Omental fat pad (tissue), 4 donors: ENCODE measurements at places on chromosomes 7 and 10. TPM values are rescaled to one million over a fixed set of nuclear protein-coding genes. Genes with fewer than 3 reads are reported as not detected.

Gene CNPY1
- not detected for total RNA-seq

DNA sequence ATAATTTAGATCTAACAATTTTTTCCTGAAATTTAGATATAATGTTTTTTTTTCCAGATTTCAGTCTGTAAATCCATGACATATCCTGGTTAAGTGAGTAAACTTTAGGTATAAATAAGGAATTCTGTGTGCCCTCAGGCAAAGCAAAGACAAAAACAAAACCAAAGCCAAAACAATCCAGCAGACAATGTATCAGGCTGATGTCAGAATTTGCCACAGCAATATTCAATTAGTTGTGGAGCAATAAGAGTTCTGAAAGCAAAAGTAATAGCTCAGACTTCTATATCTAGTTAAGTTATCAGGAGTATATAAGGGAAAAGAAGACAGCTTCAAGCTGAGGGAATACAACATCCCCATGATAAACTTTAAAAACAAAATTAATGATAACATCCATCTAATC, 82.0 kb downstream of the MKX start:
- DNase-seq: no peak

- no peak for DNase-seq
Observed at GRCh38 chr7:140773104-140773503, 76.6 kb downstream of the NDUFB2 start.

GRCh38 chr7:155228459-155228845, 69.2 kb upstream of the INSIG1 start:
- DNase-seq: no peak

DNA sequence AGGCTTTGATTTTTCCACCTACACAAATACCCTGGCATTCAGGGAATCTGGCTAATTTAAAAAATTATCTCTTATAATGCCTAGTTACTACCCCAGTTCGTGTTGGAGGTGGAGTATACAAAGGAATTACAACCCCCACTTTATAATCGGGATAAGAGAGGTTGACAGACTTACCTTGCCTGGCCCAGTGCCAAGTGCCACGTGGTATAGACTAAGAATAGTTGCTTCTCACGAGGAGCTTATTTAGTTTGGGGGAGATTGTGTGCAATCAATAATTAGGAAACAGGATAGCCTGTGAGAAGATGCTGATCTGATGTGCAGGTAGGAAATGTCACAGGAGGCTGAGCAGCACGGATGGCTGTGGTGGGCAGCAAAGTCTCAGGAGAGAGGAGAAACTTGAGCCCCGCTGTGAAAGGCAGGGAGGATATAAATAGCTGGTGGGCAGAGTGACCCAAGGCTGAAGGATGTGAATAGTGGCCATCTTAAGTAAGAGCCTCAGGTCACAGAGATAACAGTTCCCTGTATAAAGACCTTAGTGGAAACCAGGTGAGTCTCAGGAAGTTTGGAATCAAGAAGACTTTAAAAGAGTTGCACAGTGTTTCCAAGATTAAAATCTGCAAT, 11.3 kb upstream of the ATXN7L1 start:
- peak; percentile 27 for DNase-seq

Gene VENTX
- total RNA-seq: 3.8 TPM

Gene XPNPEP1
- total RNA-seq: 87.3 TPM

- DNase-seq: no peak
Observed at GRCh38 chr10:75101416-75102251, 9.8 kb upstream of the SAMD8 start.

- no peak for DNase-seq
Observed at GRCh38 chr10:71079761-71080380, 132.5 kb upstream of the UNC5B start.

DNA sequence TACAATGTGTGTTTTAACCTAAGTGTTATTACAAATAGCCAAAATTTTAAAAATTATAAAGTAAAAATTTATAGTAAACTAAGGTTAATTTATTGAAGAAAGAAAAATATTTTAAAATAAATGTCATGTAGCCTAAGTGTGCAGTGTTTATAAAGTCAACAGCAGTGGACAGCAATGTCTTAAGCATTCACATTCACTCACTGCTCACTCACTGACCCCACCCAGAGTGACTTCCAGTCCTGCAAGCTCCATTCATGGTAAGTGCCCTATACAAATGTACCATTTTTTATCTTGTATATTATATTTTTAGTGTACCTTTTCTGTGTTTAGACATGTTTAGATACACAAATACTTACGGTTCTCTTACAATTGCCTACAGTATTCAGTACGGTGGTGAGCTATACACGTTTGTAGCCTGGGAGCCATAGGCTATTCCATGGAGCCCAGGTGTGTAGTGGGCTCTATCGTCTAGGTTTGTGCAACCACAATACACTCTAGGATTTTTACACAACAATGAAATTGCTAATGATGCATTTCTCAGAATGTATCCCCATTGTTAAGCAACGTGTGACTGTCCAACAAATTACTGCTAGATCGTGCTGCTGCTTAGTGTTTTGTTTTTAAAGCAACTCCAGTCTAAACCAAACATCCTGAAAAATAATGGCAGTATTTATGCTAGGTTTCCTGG, 108.9 kb upstream of the NAMPT start:
- no peak for DNase-seq

GRCh38 chr7:130356876-130357611, 12.4 kb downstream of the CPA5 start:
- DNase-seq: no peak

DNA sequence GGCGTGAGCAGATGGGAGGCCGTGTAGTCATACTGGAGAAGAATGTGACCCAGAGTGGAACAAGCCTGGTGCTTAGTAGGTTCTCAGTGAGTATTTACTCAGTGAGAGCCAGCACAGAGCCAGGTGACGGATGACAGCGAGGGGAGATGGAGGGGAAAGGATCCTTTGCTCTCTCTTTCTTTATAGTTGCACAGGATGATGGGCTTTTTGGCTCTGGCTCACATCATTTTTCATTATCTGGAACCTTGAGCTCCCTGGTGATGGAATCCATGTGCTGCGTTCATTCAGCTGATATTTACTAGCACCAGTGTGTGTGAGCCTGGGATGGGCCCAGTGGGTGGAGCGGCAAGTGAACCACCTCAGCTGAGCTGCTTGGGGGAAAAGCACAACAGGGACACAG, 17.2 kb downstream of the BTBD16 start:
- no peak for DNase-seq

Gene SNCG
- total RNA-seq: 141 TPM

- no peak for DNase-seq
Observed at GRCh38 chr10:101446071-101446470, 92.1 kb downstream of the BTRC start.

DNA sequence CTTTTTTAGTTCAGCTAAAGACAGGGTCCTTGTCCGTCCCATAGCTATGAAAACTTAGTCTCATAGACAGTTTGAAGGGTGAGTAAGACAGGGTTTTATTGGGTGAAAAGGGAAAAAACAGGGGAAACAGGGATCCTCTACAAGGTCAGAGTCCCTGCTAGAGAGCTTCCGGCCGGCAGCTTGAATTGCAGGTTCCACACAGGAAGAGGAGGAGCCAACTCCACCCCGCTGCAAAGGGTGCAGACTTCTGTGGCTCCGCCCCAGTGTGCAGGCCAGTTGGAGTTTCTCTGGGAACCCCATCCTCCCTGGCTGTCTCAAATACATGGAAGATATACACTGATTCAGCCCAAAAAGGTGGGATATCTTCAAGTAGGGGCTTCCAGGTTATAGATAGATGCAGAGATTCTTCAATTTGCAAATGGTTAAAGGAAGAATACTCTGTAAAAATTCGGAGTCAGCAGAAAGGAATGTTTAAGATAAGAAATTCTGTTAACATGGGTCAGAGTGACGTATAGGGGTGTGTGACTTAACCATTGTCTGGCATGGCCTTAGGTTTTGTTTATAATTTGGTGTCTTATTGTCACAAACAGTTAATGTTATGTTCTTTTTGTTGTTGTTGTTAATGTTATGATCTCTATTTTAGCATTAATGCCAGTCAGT, 34.6 kb upstream of the HECW1 start:
- DNase-seq: no peak

Gene SKIDA1
- 0.44 TPM for total RNA-seq

- no peak for DNase-seq
Observed at GRCh38 chr7:150435390-150436073, 14.9 kb upstream of the GIMAP8 start.

- no peak for DNase-seq
Observed at GRCh38 chr7:81743665-81744064, 26.2 kb downstream of the HGF start.
